Activated CD4-positive, CD25-positive, alpha-beta regulatory T cell treated with anti-CD3 and anti-CD28 coated beads, Interleukin-2, amount 50 U/mL, for 16 hours (primary cell): ENCODE measurements at places on chromosomes 2 and 18.

- DNase-seq: no peak
Observed at GRCh38 chr18:13239171-13239956, 20.8 kb downstream of the LDLRAD4 start.

- DNase-seq: no peak
Observed at GRCh38 chr18:8341481-8342230, 267.6 kb upstream of the RAB12 start.

DNA sequence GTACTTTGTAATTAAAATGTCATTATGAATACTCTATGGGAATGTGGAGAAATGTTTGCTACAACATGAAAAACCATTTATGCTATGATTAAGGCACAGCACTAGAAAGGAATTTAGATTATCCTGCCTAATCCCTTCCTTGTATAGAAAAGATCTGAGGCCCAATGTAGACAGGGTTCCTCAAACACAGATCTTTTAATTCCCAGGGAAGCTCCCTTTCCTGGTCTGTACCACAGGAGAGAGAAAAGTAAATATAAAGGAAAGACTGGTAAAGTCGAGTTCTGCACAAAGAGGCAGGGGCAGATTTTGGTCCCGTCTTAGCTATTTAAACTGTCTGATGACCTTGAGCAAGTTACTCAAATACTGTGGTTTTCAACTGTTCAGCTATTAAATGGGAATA, 84.7 kb downstream of the ICA1L start:
- no peak for DNase-seq

GRCh38 chr2:61135510-61135909, 26.5 kb upstream of the C2orf74 start:
- no peak for DNase-seq

- no peak for DNase-seq
Observed at GRCh38 chr2:168614172-168615018, 158.3 kb downstream of the CERS6 start.

- DNase-seq: no peak
Observed at GRCh38 chr2:65436824-65437221, 4.4 kb upstream of the SPRED2 start.

DNA sequence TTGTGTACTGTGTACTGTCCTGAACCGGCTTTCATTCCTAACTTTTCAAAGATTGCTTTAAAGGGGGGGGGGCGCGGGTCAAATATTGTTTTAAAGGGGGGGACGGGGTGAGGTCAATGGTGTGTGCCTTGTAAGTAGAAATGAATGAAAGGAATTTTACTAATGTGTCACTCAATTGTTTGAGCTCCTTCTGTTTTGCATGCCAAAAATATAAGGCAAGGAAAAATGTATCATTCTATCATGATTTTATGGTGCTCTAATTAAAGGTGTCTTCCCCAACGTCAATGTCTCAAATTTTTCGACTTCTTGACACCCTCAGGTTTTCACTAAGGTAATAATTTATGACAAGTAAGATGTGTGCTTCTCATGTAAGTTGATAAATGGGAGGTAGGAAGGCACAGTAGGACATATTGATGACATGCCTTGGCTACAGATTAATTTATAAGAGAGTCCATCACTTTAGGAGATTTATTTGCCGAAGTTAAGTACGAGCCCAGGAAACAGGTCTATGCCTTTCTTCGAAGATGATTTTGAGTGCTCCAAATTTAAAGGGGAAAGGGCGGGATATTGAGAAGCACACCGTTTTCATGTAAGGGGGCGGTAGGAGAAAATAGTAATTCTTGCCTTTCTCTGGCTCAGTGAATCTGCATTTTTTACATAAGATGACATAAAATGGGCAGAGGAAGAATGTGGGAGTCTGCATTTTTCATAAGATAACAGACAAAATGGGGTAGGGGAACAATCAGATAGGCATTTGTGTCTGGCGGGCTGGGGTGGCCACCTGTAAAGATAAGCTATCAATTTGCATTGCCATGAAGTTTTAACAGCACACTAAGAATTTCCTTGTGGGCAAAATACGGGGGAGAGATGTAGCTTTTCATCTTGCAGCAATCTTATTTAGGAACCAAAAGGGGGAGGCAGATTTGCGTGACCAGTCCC, 1.2 kb upstream of the TRAPPC8 start:
- no peak for DNase-seq

- DNase-seq: no peak
Observed at GRCh38 chr2:198042189-198042588, 237.8 kb downstream of the PLCL1 start.

DNA sequence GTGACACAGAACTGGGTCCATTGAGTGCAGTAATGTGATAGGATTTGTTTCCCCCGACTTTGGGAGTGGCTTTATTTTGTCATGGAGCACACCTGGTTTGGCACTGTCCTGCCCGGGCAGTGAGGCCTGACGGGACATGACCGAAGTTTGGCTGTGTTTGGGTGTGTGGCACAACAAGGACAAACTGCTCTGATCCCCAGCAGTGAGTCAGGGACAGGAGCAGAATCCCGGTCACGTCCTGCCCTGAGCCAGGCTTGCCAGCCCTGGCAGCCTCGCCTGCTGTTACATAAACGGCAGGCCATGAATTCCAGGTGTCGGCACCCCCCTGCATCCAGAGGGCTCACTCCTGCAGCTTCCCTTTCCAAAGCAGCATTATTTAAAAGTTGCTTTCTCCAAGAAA, 45.7 kb downstream of the IMPA2 start:
- no peak for DNase-seq

- no peak for DNase-seq
Observed at GRCh38 chr18:28003451-28003850, 173.5 kb downstream of the CDH2 start.

- DNase-seq: no peak
Observed at GRCh38 chr2:161146209-161146775, 13.9 kb upstream of the TANK start.
